ENCODE measurements at places on chromosomes 16 and 17.

GRCh38 chr16:67474551-67475455 lies 6.2 kb downstream of the ATP6V0D1 start:
- no peak for DNase-seq

DNA sequence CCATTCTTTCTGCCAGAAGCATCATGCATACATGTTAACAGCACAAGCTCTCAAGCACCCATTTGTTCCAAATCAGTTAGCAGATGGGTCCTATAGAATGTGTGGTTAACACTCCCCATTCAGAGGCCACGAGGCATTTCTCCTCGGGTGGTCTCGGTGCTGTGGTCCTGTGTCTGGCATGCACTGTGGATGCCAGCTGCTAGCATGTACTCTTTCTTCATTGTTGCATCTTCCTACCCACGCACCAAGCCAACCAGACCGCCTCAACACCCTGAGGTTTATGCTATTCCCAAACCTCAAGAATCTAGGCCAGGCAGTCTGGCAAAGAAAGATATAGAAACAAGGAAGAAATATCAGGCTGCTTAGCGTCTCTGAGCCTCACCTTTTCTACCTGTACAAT lies 27.8 kb upstream of the MRTFB start:
- DNase-seq: no peak

DNA sequence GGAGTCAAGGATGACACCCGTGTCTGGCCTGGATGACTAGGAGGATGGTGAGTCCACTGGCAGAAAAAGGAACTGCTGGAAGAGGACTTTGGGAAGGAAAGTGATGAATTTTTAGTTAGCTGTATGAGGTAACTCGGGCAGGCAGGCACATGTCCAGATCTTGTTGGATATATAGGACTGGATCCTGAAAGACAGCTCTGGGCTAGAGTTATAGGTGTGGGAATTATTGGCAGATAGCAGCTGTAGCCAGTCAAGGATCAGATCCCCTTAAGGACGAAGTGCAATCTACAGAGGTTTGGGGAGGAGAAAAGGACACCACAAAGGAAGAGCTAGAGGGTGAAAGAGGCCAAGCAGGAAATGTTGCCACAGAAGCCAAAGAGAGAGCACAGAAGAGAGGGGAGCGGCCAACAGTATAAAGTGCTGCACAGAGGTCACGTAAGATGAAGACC lies 10.1 kb downstream of the CYB5D1 start:
- DNase-seq: no peak

DNA sequence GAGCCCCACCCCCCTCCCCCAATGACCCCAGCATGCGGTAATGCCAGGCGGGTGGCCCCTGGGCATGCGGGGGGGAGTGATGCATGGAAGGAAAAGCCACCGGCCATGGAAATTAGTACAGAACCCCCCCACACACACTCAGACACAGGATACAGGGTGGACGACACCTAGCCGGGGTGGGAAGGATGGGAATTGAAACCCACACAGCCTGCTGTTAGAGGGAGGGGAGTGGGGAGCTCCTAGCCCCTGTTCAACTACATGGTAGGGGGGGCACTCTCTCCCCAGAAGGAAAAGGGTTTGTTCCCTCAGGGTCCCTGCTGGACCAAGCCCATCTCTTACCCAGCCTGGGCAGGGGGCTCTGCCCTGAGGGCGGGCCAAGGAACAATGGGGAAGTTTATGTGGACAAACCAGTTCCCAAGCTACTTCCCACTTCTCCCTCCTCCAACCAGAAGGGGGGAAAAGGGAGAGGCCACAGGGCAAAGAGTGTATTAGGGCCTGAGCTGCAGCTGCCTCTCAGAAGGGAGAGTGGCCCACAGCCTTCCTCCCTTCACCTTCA lies 5.2 kb downstream of the TMUB2 start:
- DNase-seq: no peak

GRCh38 chr17:53765609-53766008 lies 57.1 kb upstream of the KIF2B start:
- DNase-seq: no peak

All from GM10248 (cell line).